ENCODE measurements at places on chromosomes 4 and X.
A peak's percentile ranks its signal among the peaks of the same experiment; 100 is the strongest.

- no peak for DNase-seq
Measured at GRCh38 chrX:49165901-49166881, 3.6 kb downstream of the MAGIX start.

- no peak for DNase-seq
Measured at GRCh38 chr4:155875878-155876277, 9.8 kb upstream of the ASIC5 start.

DNA sequence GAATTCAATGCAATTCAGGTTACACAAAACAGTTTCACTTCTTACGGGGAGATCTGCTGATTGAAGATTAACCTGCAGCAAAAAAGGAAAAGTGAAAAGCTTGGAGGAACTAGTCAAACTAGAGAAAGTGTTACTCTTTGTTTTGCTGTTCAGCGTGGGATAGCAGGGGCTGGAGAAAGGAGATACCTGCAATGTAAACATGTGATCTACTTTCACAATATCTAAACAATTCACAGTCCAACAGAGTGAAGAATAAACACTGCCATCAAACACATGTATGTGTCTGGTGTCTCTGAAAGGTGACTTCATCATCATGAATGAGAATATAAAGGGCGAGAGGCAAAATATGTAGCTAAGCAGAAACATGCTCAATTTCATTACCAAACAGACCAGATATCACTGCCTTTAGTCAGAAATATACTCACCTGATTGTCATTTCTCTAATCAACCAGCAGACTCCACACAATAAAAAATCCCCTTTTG is 26.4 kb downstream of the NIPAL1 start:
- no peak for DNase-seq

DNA sequence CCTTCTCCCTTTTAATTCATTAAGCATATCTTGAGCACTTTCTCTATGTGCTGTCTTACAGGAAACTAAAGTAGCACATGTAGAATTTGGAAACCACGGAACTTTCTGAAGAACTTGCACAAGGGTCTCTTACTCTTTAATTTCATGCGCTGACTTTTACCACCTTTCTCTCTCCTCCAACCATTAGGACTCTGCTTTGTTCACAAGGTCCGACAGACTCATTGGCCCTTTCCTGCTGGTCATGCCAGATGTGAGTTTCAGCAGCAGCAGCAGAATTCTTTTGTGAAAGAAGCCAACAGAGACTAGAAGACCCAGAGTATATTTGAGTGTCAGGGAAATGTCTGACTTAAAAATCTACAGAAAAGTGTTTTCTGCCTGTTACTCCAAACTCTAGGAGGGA is 207.1 kb downstream of the GUCY2F start:
- DNase-seq, result no peak

- DNase-seq, result no peak
Measured at GRCh38 chrX:80648023-80648422, 161.7 kb downstream of the BRWD3 start.

- no peak for DNase-seq
Measured at GRCh38 chr4:136823020-136823419, 709.3 kb downstream of the PCDH18 start.

DNA sequence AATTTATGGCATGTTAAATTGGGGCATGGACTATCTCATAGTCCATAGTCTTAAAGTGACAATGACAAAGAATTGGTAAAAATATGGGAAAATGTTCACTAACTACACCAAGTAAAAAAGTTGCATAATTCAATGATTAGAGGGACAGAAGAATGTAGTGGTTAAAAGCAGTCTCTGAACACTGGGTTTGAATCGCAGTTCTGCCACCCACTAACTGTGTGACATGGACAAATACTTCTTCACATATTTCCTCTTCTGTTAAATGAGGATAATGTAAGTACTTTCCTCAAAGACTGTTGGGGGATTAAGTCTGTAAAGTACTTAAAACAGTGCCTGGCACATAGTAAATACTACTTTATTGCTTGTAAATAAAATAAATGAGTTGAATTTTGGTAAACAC is 15.3 kb downstream of the COQ2 start:
- no peak for DNase-seq

- DNase-seq, result no peak
Measured at GRCh38 chr4:167989815-167990214, 102.5 kb upstream of the ANXA10 start.

- peak; percentile 59 for DNase-seq
Measured at GRCh38 chr4:2281575-2282343, 19.9 kb upstream of the MXD4 start.

DNA sequence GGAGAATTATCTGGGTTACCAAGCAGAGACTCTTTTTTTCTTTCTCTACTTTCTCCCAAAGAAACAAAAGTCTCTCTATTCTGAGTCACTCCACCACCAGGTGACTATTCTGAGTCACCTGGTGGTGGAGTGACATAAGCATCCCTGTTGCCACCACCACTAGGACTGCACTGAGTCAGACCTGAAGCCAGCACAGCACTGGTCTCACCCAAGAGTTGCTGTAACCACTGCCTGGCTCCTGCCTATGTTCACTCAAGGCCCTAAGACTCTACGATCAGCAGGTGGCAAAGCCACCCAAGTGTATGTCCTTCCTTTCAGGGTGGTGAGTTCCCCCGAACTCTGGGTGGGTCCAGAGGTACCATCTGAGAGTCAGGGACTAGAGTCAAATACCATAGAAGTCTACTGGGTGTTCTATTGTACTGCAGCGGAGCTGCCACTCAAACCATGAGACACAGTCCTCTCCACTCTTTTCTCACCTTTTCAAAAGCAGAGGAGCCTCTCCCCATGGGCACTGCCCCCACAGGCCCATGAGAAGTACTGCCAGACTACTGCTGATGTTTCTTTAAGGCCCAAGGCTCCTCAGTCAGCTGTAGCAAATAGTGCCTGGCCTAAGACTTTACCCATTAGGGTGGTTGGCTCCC is 209.6 kb upstream of the IRS4 start:
- DNase-seq, result no peak

DNA sequence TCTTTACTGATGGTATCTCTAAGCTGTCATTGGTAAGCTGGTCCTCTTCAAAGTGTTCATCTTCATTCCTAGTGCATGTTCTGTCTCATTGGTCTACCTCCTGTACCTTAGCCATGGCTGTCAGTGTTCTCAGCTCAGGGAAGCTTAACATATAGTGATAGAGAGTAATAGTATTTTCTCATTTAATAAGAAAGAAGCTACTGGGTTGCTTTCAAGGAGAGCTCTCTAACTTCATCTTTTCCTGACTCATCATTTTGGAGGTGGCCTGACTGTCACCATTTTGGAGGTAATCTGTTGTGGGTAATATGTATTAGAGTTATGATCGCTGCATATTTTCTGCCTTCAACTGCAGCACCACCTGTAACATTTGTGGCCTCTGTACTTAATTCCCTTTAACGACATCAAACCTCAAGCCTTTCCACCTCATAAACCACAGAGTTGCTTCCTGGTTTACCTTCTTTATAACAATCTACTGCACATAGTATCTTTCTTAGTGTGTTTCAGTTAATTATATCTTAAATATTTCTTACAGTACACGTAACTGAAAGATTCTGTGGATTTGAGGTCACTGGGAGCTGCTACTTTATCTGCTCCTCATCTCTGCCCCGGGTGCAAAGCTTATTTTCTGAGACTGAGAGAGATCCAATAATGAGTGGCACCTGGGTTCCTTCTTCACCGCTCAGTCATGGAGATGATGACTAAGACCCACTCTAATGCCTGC is 474.0 kb upstream of the TECRL start:
- DNase-seq, result no peak

- no peak for DNase-seq
Measured at GRCh38 chr4:156132196-156132595, 178.5 kb upstream of the CTSO start.
